ENCODE measurements at places on chromosomes 1 and 21. TPM values are rescaled to one million over a fixed set of nuclear protein-coding genes. Genes with fewer than 3 reads are reported as not detected.

DNA sequence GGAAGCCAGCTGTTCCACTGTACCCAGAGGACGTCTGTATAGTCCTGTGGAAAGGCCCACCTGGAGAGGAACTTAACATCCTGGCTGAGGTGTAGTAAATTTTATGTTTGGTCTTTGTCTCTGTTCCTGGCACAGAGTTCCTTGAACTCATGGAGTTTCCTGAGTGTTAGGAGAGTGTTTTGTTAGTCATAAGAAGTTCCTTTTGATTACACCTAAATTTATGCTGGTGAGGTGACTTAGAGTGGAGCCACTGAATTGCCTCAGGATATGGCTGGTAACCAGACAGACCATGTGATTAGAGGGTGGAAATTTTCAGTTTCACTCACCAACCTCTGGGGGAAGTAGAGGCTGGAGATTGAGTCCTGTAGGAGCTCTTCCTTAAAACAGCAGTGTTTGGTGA lies 57.9 kb downstream of the RASAL2 start:
- DNase-seq: no peak

Gene NBPF15
- total RNA-seq: 42.4 TPM

Gene PTPN22
- 5.2 TPM for total RNA-seq

- DNase-seq: no peak
Measured at GRCh38 chr1:220754212-220754917, 6.2 kb downstream of the MTARC2 start.

Gene RNF223
- total RNA-seq: 6.3 TPM

Gene SDC3
- 68.2 TPM for total RNA-seq

Gene LYPLA2
- 68.6 TPM for total RNA-seq

GRCh38 chr1:219367496-219367895 lies 193.8 kb downstream of the LYPLAL1 start:
- no peak for DNase-seq

GRCh38 chr1:5861871-5862825 lies 130.1 kb downstream of the NPHP4 start:
- DNase-seq: no peak

- no peak for DNase-seq
Measured at GRCh38 chr1:54173681-54174080, 20.9 kb upstream of the CDCP2 start.

DNA sequence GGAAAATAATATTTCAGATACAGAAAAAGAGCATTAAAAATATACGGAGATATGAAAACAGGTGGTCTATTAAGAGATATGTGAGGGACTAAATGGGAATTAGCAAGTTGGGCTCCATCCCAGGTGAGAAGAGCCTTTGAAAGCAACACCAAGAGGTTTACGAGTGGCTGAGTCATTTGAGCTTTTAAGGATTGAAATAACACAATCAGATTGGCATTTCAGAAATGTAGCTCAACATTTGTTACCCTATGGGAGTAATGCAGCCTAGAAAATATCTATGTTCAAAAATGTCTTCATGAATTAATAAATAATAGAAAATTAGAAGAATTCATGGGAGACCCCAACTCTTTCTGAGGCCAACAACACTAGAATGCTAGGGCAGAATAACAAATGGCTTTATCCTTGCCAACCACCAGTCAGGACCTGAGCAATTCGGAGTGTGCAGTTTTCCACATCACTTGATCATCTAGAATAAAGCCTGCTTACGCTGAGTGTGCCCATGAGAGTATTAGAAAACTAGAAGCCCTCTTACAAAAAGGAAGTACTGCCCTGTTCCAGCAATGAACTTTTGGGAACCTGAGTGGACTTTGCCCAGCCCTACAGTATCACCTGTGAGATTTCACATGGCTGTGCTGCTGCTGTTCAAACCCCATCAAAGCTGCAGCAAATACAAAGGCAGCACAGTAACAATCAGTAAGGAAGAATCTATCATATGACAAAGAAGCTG lies 538.0 kb upstream of the CAMK1G start:
- no peak for DNase-seq

GRCh38 chr1:33818071-33818470 lies 45.8 kb upstream of the HMGB4 start:
- DNase-seq: no peak

GRCh38 chr1:61452176-61453035 lies 272.5 kb downstream of the TM2D1 start:
- DNase-seq: no peak

Gene OR10X1
- total RNA-seq: not detected

DNA sequence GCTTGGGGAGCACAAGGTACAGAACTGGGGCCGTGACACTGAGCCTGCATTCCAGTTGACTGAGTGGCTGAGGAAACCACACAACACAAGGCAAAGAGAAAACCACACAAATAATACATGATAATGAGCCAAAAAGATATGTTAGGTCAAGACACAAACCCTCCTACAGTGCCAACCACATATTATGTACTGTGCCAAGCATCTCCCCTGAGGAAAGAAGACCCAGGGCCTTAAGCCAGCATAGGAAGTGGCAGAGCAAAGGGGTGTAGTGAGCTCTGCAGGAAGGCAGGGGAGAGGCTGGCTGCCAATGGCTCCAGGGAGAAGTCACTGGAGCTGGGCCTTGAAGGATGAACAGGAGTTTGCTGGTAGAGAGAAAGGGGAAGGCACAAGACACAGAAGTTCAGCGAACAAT lies 28.2 kb downstream of the CTNNBIP1 start:
- DNase-seq: no peak

- DNase-seq: no peak
Measured at GRCh38 chr1:98991127-98992012, 13.3 kb downstream of the PLPPR5 start.

Gene CNN3
- 208 TPM for total RNA-seq

- DNase-seq: no peak
Measured at GRCh38 chr1:116554924-116555323, 15.9 kb downstream of the CD58 start.

- DNase-seq: peak; percentile 64
Measured at GRCh38 chr1:9338397-9339246, 45.9 kb downstream of the SPSB1 start.

- DNase-seq: no peak
Measured at GRCh38 chr1:27519331-27520258, 29.6 kb upstream of the WASF2 start.

- peak; percentile 88 for DNase-seq
Measured at GRCh38 chr1:18922319-18922726, 20.0 kb upstream of the ALDH4A1 start.

GRCh38 chr1:42730988-42731387 lies 9.0 kb downstream of the CLDN19 start:
- peak; percentile 15 for DNase-seq

Gene IL10
- total RNA-seq: 0.68 TPM

Gene ILDR2
- 14.2 TPM for total RNA-seq

GRCh38 chr21:32525282-32525681 lies 60.0 kb downstream of the TCP10L start:
- DNase-seq: no peak

Gene NBPF10
- 4.2 TPM for total RNA-seq

Gene PHTF1
- 11.0 TPM for total RNA-seq

Gene CD53
- 20.9 TPM for total RNA-seq

DNA sequence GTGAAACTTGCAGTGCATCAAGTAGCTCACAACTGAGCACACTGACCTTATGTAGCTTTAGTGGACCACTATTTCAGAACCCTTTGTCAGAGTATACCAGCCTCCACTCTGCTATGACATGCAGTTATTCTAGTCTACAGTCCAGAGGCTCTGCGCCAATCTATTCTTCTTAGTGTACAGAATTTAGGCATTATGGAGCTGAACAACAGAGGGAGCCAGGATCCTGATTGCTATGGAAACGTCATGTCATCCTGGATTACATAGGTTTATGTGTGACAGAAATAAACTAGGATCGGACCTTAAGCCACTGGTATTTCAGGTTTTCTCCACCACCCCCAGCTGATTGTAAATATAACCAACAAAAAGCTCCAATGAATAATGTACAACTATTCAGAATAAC lies 48.1 kb upstream of the EEIG2 start:
- DNase-seq: no peak

DNA sequence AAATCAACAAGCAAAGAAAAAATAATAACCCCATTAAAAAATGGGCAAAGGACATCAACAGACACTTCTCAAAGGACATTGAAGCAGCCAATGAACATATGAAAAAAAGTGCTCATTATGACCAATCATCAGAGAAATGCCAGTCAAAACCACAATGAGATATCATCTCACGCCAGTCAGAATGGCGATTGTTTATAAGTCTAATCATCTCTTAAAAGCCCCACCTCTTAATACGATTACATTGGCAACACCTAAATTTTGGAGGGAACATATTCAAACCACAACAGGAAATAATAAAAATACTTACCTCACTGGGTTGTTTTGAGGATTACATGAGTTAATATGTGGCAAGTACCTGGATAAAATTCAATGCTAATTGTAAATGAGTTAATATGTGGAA lies 57.1 kb upstream of the PLPPR4 start:
- no peak for DNase-seq

Gene SPRR1A
- total RNA-seq: 13.8 TPM

DNA sequence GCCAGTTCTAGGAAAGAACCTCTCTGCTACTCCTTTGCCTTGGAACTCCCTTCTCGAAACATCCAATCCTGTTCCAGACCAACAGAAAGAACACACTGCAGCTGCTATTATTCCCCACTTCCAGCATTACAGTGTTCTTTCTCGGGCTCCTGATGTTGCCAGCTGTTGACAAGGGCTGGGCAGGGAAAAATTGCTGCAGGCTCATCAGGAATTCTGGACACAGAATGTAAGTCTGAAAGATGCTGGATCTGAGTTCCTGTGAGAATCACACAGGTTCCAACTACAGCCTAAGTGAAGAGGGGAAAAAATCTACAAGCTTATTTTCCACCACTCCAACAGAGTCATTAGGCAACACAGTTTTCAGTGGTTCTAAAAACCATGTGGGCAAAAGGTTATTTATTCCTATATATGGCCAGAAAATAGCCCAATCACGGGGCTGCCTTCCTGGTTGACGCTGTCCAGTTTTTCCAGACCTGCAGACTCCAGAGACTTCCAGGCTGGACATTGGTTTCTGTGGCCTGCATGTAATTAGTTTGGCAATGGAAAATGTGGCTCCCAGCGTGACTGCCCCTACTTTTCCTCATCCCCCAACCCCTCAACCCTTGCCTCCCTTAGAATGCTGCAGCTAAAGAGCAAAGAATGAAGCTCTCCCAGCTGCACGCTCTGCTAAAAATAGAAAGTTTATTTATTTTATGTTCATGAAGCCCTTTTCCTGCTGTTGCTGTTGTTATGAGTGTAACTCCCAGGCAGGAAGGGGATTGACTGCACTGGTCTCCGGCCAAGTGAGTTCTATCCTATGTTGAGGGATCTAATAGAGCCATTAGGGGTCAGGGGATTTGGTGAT lies 8.3 kb upstream of the KIAA0040 start:
- no peak for DNase-seq

Gene C4BPA
- 0.21 TPM for total RNA-seq

All from ureter (tissue), 1 donor.